ENCODE measurements at places on chromosomes 6 and 20.

GRCh38 chr20:44610313-44610962, 28.1 kb downstream of the PKIG start:
- no peak for DNase-seq

GRCh38 chr20:55597526-55597925, 407.8 kb downstream of the CBLN4 start:
- DNase-seq = no peak

DNA sequence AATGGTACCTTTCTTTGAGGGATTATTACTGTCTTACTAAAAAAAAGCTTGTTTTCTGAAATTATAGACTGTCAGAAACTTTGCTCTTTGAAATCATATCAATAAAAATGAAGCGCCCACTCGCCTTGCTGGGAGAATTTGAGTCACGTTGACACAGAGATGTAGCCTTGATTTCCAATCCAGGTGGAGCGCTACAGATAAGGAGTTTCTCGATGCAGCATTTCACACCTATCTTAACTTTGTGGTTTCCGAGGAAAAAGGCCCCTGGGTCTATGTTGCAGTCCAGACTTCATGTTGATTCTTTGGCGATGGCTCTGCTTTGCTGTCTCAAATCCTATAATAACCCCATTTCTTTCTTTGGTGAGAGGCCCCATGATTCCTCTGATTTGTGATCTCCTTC, 158.1 kb upstream of the ARG1 start:
- no peak for DNase-seq

GRCh38 chr6:108635505-108636226, 74.9 kb downstream of the FOXO3 start:
- no peak for DNase-seq

- no peak for DNase-seq
Measured at GRCh38 chr6:116651916-116652315, 16.6 kb downstream of the ZUP1 start.

- DNase-seq = no peak
Measured at GRCh38 chr6:158769771-158770432, 49.3 kb downstream of the EZR start.

DNA sequence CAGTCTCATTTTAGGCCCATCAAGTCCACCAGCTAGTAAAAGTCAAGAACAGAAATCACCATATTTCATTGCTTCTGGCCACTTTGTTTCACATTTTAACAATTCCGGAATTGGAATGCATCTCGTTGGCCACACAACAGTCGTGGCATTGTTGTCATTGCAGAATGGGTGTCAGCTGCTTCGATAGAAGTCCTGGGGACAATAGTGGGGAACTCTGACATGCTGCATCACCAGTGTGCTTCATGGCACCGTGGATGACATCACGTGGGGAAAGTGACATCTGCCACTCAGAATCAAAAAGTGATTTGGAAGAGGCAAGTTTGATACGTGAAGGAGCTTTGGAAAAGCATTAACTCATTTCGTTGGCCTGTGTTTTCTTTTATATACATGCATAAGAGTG, 43.8 kb upstream of the XRN2 start:
- no peak for DNase-seq

DNA sequence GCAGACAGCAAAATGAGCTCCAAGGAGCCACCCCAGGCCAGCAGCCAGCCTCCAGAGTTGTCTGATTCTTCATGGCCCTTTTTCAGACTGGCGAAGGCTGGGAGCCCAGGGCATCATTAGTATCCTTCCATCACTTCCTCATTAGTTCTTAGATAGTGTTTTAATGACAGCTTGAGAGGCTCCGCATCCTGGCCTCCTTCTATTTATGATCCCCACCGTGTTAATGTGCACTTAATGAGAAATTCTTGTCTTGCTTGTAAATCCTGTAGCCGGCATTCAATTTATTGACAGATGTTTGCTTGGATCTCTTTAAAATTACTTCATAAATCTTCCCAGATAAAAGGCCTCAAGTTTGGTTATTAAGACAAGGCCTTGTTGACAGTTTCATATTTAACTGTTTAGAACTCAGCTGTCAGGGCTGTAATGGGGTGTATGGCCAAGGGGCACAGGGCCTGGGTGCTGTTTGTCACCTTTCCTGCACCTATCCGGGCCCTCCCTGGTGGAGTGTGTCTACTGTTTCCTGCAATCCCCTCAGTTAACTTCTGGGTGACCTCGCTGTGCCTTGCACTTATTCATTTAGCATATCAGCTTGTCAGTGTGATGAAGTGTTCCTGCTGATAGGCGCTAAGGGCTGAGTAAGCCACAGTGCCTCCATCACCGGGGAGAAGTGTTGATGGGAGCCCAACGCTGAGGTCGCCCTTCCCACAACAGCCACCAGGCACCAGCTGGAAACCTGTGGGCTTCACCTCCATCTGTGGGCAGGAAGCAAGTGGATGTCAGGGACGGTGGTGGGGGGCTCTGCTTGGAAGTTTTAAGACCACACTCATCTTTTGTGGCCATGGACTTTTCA, 169.3 kb downstream of the TSHZ2 start:
- DNase-seq = no peak

- no peak for DNase-seq
Measured at GRCh38 chr6:21295506-21296240, 297.9 kb upstream of the SOX4 start.

- DNase-seq = no peak
Measured at GRCh38 chr6:149045404-149045803, 272.1 kb upstream of the TAB2 start.

- no peak for DNase-seq
Measured at GRCh38 chr6:166274739-166275370, 33.3 kb downstream of the PRR18 start.

DNA sequence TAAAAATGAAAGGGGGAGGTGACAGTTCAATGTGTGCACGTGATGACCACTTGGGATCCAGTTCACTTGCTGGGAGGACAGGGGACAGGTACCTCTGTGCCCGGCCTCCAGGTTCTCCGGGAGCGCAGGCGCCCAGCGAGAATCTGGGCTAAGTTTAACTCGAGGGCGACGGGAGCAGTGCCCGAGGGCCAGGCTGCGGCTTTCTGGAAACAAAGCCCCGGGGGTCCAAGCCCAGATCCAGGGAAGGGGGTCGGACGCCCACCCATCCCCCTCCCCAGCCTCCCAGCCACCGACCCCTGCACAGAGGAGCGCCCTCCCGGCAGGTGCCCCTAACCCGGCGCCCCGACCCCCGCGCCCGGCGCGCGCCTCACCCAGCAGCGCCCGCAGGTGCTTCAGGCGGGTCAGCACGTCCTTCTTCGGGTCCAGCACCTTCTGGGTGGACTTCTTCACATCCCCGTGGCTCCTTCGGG, 405 bp downstream of the RALGAPA2 start:
- DNase-seq = no peak

DNA sequence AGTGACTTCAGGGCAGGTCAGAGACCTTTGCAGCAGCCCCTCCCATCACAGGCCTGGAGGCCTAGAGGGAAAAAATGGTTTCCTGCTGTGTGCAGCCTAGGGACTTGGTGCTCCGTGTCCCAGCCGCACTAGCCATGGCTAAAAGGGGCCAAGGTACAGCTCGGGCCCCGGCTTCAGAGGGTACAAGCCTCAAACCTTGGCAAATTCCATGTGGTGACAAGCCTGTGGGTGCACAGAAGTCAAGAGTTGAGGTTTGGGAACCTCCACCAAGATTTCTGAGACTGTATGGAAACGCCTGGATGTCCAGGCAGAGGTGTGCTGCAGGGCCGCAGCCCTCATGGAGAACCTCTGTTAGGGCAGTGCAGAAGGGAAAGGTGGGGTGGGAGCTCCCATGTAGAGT, 34.0 kb downstream of the UBE3D start:
- DNase-seq = no peak

- DNase-seq = no peak
Measured at GRCh38 chr20:62816031-62816883, 593 bp upstream of the COL9A3 start.

- no peak for DNase-seq
Measured at GRCh38 chr6:98833057-98833306, 1.4 kb upstream of the POU3F2 start.

- no peak for DNase-seq
Measured at GRCh38 chr6:129188795-129189194, 305.9 kb downstream of the LAMA2 start.

DNA sequence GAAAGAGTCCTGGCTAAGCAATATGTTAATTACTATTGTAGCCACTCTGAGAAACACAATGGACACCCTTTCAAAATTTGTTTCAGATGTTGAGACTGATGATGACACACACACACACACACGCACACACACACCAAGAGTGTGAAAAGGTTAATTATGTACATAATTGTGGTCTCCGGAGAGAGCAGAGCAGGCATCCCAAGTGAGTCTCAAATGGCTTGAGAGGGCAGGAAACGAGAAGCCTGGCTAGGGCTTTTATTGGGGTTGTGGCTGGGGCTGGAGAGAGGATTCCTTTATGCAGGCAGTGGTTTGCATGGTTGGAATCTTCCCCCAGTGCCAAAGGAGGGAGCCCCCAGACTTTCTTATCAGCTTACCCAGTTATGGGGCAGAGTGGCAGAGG, 38.2 kb upstream of the NKX2-4 start:
- DNase-seq = no peak

DNA sequence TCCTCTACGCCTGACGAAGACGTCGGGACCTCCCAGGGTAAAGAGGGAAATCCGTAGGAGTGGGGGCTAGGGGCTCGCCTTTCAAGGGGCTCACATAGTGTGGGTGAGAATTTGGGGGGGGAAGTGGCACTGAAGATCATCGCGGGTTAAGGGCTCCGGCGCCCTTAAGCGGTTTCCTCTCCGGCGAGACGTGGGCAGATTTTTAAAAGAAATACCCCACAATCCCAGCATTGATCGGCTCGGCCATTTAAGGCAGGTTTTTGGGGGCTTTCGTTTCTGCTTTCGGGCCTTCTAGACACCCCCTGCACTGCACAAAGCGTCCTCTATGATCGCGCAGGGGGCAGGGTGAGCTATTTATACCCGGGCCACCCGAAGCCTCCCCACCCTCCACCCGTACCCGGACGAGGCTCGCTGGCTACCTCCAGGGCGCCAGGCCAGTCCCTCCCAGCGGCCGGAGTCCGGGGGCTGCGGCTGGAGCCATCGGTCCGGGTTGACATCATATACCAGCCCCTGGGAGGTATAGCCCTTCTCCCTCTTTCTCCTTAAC, 1.2 kb downstream of the NKX2-2 start:
- no peak for DNase-seq

DNA sequence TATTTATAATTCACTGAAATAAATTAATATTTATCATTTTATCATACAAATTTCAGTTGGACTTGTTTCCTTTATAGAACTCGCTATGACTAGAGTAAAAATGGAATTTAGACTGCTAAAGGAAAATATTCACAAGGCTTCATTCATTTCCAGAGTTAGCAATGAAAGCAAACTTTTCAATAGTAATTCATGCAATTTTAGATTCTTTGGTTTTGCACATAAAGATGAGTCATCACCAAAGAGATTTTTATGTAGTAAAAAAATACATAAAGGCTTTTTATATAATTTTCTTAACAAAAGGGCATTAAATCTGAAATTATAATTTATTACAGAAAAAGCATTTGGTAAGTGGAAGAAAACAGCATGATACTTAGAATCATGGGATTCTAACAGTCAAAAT, 37.2 kb upstream of the STXBP5 start:
- DNase-seq = no peak

GRCh38 chr6:169960003-169960344, 208.6 kb downstream of the ERMARD start:
- DNase-seq = no peak

- DNase-seq = no peak
Measured at GRCh38 chr6:131250122-131250521, 114.9 kb downstream of the AKAP7 start.

DNA sequence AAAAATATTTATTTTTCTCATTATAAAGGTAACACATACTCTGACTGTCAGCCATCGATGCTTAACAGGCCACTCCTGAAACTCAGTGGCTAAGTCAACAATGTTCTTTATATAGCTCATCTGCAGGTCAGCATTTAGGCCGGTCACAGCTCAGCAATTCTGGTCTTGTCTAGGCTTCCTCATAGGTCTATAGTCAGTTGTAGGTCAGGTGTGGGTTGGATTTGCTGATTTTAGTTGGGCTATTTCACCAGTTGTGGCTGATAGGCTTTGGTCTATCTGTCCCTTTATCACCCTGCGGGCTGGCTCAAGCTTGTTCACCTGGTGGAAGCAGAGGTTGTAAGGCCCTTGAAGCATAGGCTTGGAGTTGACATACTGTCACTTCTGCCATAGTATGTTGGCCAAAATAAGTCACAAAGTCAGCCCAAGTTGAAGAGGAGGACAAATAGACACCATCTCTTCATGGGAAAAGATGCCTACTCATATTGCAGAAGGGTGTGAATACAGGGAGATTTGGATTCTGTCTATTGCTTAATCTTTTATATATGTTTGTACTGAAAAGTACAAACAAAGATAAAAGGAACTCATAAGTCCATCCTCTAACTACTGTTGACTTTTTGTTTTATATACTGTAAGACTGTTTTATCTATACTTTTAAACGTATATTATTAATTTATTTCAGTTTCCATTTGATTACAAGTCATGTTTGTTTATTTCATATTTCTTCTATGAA, 75.0 kb downstream of the BCKDHB start:
- no peak for DNase-seq

DNA sequence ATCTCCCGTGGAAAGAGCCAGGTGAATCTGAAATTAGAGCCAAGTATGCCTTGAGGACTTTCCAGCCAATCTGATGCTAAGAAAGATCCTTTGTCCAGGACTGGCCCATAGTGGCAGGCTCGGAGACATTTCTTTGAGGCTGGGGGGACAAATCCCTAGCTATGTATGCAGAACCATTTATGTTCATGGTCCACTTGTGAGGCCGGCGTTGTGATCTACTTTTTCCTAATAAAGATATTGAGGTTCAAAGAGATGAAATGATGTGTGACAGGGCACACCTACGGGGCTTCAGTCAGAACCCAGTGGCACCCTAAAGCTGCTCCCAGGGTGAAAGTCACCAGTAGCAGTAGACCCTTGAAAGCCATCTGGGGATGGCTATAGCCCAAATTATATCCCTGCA, 120.3 kb upstream of the MAFB start:
- no peak for DNase-seq

- no peak for DNase-seq
Measured at GRCh38 chr20:19789446-19789845, 31.4 kb downstream of the RIN2 start.

GRCh38 chr6:142241061-142241460, 60.7 kb upstream of the ADGRG6 start:
- DNase-seq = no peak

GRCh38 chr6:104201557-104201956, 658.2 kb downstream of the HACE1 start:
- DNase-seq = no peak

GRCh38 chr20:8690074-8690473, 378.8 kb upstream of the PLCB4 start:
- DNase-seq = no peak

- DNase-seq = no peak
Measured at GRCh38 chr6:71393981-71394432, 105.4 kb downstream of the OGFRL1 start.

DNA sequence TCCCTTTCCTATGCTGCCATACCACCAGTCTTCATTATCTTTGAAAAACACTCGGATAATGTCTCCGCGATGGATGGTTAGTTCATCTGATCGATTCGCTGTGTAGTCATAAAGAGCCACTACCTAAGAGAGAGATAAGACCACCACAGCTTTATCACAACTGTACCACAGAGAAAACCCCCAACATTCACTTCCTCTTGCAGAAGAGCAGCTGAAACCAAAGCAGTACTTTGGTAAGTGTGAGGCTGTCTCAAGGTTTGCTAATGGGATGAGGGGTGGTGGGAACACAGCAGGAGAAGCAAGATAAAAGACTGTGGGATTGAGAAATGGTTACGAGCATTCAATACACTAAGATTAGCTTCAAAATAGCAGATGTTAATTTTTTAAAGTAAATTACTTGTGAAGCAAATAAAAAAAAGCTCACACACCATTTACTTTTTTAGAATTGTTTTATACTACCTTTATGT, 142.1 kb downstream of the MYB start:
- no peak for DNase-seq

GRCh38 chr6:29702519-29703103, 20.6 kb upstream of the HLA-F start:
- DNase-seq = peak; percentile 65

All from T-helper 17 cell (primary cell).